ENCODE measurements at places on chromosomes 4 and X.

- no peak for DNase-seq
Measured at GRCh38 chr4:82481506-82481840, 51.1 kb downstream of the ENOPH1 start.

DNA sequence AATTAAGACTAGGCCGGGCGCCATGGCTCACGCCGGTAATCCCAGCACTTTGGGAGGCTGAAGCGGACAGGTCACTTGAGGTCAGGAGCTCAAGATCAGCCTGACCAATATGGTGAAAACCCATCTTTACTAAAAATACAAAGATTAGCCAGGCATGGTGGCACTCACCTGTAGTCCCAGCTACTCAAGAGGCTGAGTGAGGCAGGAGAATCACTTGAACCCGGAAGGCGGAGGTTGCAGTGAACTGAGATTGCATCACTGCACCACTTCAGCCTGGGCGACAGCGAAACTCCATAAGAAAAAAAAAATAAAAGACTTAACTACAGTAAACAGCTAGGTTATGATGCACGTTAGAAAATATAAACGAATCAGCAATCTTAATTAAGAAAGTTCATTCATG, 216.0 kb upstream of the TEX13C start:
- no peak for DNase-seq

- no peak for DNase-seq
Measured at GRCh38 chr4:26152056-26152455, 168.8 kb upstream of the RBPJ start.

- no peak for DNase-seq
Measured at GRCh38 chr4:3360777-3361176, 68.0 kb downstream of the RGS12 start.

DNA sequence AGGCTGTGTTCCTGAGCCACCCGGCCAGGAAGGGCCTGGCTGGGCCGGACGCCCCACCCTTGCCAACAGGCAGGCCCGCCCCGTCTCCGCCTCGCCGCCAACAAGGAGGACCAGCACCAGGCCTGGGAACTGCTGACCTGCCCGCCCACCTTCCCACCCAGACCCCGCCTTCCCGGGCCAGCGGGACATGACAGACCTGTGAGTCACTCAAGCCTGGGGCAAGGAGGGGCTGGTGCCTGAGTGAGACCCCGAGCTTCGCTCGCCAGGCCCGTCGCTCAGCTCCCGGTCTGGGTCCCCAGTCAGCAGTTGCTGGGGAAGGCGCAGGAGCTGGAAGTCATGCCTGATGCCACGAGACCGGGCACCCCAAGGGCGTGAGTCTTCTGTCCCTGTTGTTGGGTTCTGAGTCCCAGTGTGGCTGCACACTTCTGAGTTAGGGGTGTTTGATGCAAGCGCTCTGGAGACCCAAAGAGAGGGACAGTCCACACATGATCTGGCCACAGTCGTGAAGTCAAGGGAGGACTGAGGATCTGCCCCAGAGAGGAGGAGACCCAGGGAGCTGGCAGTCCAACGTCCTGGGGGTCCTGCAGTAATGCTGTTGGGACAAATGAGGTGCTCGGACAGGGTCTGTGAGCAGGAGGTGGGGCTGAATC, at the start of gene DNASE1L1:
Gene DNASE1L1, minus strand, starts transcription at position 33 of the 650 bp plus-strand sequence. CDS start 3,686 bp downstream, outside the sequence.
- no peak for DNase-seq

GRCh38 chr4:172356016-172356415, 542.8 kb downstream of the GALNTL6 start:
- DNase-seq: no peak

- no peak for DNase-seq
Measured at GRCh38 chrX:39654183-39654925, 443.4 kb downstream of the BCOR start.

DNA sequence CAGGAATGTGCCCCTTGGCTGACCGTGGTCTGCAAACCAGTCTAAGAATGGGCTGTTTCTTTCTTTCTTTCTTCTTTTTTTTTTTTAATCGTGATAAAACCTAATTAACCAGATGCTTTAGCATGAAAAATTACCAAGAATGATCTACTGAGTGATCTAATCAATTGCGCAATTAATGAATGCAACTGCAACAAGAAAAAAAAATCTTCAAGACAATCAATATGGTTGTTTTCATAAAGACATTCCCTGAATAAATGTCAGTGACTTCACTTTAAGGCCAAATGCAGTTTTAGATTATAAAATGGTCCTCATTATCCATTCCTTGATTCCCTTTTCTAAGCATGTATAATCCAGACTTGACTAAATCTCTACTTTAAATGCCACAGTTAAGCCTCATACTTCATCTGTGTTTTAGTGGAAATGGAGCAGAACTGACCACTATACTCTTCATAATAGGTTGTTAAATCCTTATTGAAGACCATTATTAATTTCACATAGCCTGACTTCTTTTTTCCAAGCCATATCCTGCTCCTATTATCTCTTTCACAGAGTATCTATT, 51.6 kb upstream of the SETD7 start:
- no peak for DNase-seq

DNA sequence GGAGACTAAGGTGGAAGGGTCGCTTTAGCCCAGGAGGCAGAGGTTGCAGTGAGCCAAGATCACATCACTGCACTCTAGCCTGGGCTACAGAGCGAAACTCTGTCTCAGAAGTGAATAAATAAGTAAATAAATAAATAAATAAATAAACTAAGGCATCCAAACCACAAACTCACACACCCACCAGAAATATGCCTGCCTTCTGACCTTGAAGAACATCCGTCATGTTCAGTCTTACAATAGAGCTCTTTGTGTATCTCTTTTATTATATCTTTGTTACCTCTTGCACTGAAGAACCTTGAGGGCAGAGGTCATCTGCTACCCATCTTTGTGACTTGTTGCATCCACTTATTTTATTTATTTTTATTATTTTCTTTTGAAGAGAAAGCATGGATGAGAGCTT, 71.6 kb downstream of the PRRG1 start:
- DNase-seq: no peak

DNA sequence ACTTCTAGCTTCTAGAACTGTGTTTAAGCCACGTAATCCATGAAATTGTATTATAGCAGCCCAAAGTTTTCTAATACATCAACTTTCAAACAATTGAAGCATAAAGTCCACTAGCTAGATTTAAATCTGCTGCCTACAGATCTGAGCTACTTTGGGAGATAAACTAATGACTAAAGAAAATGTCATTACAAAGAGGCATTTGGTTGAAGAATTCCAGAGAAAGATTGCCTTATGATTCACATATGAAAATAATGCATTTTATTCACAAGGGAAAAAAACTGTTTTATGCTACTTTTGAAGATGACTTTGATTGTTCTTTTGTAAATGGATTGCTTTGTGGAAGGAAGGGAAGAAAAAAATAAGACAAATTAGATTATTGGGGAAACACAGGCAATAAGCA, 124.1 kb upstream of the SLIT2 start:
- no peak for DNase-seq

DNA sequence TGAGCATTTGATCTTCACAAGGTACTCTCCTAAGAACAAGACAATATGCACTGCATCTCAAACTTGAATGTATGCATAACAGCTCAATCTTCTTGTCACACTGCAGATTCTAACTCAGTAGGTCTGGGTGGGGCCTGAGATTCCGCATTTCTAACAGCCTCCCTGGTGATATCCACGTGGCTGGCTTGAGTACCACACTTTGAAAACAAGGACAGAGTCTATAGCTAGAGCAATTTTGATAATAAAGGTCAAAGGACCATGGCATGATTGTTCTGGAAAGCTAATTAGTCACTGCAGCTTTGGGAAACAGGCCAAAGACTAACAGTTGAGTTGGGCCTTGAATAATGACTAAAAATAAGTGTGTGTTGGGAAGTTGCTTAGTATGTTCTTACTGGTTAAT, 213.3 kb downstream of the GBA3 start:
- no peak for DNase-seq

DNA sequence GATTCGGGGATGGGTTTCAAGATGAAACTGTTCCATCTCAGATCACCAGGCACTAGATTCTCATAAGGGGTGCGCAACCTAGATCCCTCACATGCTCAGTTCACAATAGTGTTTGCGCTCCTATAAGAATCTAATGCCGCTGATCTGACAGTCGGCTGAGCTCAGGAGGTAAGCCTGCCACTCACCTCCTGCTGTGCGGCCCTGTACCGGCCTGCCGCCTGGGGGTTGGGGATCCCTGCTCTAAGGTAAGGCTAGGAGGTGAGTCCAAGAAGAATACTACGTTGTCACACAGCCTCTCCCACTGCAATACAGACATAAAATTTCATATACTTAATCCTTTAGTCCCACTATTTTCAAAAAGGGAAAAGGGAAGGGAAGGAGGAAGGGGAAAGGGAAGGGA, 213.4 kb upstream of the HCCS start:
- no peak for DNase-seq

GRCh38 chrX:51053741-51054140, 143.2 kb downstream of the BMP15 start:
- no peak for DNase-seq

- no peak for DNase-seq
Measured at GRCh38 chrX:72062916-72063315, 68.8 kb downstream of the RTL5 start.

DNA sequence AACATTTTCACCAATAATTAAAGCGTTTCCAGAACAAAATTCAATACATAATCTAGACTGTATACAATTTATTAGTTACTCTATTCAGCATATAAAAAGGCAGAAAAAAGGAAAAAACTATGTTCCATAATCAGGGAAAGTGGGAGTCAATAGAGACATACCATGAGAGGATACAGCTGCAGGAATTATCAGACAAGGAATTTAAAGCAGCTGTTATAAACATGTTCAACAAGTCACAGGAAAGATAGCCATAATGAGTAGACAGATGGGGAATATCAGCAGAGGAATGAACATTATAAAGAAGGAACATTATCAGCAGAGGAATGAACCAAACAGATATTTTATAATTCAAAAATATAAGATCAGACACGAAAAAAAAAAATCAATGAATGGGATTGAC, 500.6 kb upstream of the RPS6KA3 start:
- no peak for DNase-seq

GRCh38 chr4:40423735-40424134, 88.6 kb downstream of the CHRNA9 start:
- DNase-seq: no peak

- no peak for DNase-seq
Measured at GRCh38 chr4:8045909-8046308, 106.2 kb upstream of the AFAP1 start.

DNA sequence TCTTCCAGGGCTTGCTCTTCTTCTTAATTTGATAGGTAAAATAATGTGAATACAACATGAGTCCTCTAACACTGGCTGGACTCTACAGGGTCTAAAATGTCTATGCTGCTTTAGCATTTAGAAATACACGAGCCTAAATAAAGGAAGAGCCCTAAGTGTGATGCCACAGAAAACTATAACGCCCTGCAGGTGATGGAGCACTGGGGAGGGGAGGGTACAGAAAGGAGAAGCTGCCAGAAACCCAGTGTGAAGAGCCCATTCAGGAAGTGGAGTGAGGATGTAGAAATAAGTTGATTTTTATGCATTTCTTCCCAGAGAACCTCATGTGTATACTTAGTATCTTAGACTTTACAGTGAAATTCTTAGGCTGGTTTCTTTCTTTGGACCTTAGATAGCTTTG, 83.4 kb downstream of the TNIP2 start:
- peak; percentile 16 for DNase-seq

DNA sequence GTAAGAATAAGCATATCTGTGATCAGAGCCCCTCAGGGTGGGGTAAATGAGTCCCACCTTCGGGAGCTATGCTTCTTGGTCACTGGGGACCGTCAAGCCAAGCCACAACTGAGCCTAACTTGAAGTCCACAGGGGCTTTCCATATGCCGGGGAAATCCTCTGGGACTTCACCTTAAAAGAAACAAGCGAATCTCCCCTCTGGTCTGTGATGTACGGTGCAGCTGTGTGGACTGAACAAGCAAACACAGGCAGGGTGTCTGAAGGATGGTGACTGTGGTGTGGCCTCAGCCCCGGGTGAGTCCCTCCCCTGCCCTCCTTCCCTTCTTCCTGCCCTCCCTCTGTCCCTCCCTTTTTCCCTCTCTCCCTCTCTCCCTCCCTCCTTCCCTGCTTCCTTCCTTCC, 29.7 kb upstream of the PPP2R2C start:
- DNase-seq: no peak

GRCh38 chrX:77749695-77750094, 36.3 kb downstream of the ATRX start:
- no peak for DNase-seq

- DNase-seq: no peak
Measured at GRCh38 chrX:920234-920799, 289.7 kb downstream of the SHOX start.

DNA sequence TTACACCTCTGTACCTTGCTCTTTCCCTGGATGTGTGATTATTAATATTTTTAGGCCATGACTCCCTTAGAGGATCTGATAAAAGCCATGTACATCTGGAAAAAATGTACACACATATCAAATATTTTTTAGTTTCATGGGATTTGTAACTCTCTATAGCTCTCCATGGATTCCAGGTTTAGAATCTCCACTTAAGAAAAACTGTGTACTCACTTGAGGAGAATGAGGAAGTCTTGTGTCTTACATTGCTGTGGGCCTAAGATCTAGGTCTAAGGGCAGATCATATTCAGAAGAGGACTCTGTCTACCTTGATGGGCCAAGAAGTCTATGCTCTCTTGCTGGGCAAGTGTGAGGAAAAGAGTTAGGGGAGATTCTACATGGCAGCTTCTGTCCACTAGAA, 98.0 kb downstream of the RRAGB start:
- DNase-seq: no peak

GRCh38 chrX:39427906-39428305, 626.6 kb downstream of the MID1IP1 start:
- no peak for DNase-seq

- no peak for DNase-seq
Measured at GRCh38 chrX:327660-328126, 9.1 kb upstream of the GTPBP6 start.

DNA sequence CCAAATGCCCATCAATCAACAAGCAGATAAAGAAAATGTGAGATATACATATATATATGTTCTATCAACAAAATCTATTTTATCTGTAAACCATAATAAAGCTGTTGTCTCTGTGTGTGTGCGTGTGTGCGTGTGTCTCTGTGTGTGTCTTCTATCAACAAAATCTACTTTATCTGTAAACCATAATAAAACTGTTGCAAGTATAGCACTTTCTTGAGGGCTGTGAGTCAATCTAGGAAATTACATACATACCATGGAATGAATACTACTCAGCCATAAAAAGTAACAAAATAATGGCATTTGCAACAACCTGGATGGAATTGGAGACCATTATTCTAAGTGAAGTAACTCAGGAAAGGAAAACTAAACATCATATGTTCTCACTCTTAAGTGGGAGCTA, 12.5 kb upstream of the PLK4 start:
- DNase-seq: no peak

- DNase-seq: no peak
Measured at GRCh38 chr4:10082459-10083272, 33.9 kb downstream of the WDR1 start.
